ENCODE measurements at places on chromosomes 11 and 22. TPM values are rescaled to one million over a fixed set of nuclear protein-coding genes. Genes with fewer than 3 reads are reported as not detected.

NLRP6 gene
- total RNA-seq: not detected

GRM5 gene
- total RNA-seq: 0.70 TPM

GRCh38 chr11:113628912-113629311 is 77.2 kb downstream of the TMPRSS5 start:
- no peaks in the 10 kb centered on the region for H3K36me3 ChIP-seq
- no peaks in the 10 kb centered on the region for H3K27me3 ChIP-seq
- no peak overlapping the region for H3K4me3 ChIP-seq

DNA sequence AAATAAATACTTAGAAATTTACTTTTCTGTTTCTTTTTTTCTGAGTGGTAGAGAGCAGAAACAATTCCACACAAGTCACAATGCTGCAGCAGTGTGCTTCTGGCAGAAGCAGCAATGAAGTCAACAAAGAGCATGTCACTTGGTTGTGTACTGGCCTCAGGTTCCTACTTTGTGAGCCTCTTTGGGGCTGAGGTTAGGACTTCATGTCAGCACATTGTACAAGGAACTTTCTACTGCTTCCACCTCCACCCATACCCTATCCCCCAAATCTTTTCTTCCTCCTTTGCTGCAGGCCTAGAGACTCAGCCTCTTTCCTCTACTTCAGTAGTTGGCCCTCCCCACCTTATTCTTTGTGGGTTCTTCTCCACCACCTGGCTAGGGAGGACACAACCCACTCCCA is 252.7 kb upstream of the PITPNB start:
- no peaks in the 10 kb centered on the region for H3K36me3 ChIP-seq
- DNase-seq: no peak

GRCh38 chr11:45576461-45577215 is 88.8 kb downstream of the CHST1 start:
- H3K27me3 ChIP-seq: no peaks in the 10 kb centered on the region
- no peak overlapping the region for H3K4me3 ChIP-seq
- no peaks in the 10 kb centered on the region for H3K4me1 ChIP-seq
- H3K36me3 ChIP-seq: no peaks in the 10 kb centered on the region
- H3K27ac ChIP-seq: no peak overlapping the region

GRCh38 chr22:37601540-37602442 is 6.8 kb upstream of the GGA1 start:
- peaks cover 4% of the 10 kb centered on the region for H3K4me1 ChIP-seq
- H3K27ac ChIP-seq: no peak overlapping the region
- H3K36me3 ChIP-seq: no peaks in the 10 kb centered on the region

- H3K27ac ChIP-seq: no peak overlapping the region
- no peak for DNase-seq
- H3K4me1 ChIP-seq: peaks cover 10% of the 10 kb centered on the region
- H3K27me3 ChIP-seq: no peaks in the 10 kb centered on the region
- H3K36me3 ChIP-seq: peaks cover 12% of the 10 kb centered on the region
These were observed 25.7 kb upstream of the CRTAM start for GRCh38 chr11:122812638-122813037.

GRCh38 chr11:46238078-46238966 is 39.1 kb upstream of the CREB3L1 start:
- peak overlapping the region; percentile 74 for H3K27ac ChIP-seq
- peak overlapping the region; percentile 67 for H3K4me3 ChIP-seq
- peaks cover 35% of the 10 kb centered on the region for H3K4me1 ChIP-seq
- H3K36me3 ChIP-seq: no peaks in the 10 kb centered on the region
- DNase-seq: peak; percentile 34

GRCh38 chr11:106471276-106471675 is 393.8 kb downstream of the AASDHPPT start:
- H3K27ac ChIP-seq: no peak overlapping the region
- H3K4me1 ChIP-seq: peaks cover 26% of the 10 kb centered on the region
- no peaks in the 10 kb centered on the region for H3K27me3 ChIP-seq
- no peak overlapping the region for H3K4me3 ChIP-seq
- no peak for DNase-seq

- no peak overlapping the region for H3K4me3 ChIP-seq
- no peak overlapping the region for H3K27ac ChIP-seq
- peaks cover 11% of the 10 kb centered on the region for H3K4me1 ChIP-seq
- DNase-seq: peak; percentile 37
- H3K36me3 ChIP-seq: no peaks in the 10 kb centered on the region
- H3K27me3 ChIP-seq: peaks cover 31% of the 10 kb centered on the region
These were observed 4.8 kb downstream of the POU2F3 start for GRCh38 chr11:120244476-120245365.

Data from astrocyte (in vitro differentiated cells and primary cell).